ENCODE measurements at places on chromosomes 11 and 22. TPM values are rescaled to one million over a fixed set of nuclear protein-coding genes. Genes with fewer than 3 reads are reported as not detected.

GRCh38 chr22:50339945-50340879, 2.9 kb upstream of the PPP6R2 start:
- no peak for ATAC-seq

- ATAC-seq: no peak
These were observed 18.2 kb downstream of the C11orf91 start for GRCh38 chr11:33682446-33682845.

Gene GUCY1A2
- total RNA-seq: 2.5 TPM

Gene RAB39A
- 1.3 TPM for total RNA-seq

Gene FAR1
- 37.7 TPM for total RNA-seq

GRCh38 chr11:326592-326841, 5.9 kb upstream of the IFITM3 start:
- no peak for ATAC-seq

Gene DTX4
- 6.0 TPM for total RNA-seq

DNA sequence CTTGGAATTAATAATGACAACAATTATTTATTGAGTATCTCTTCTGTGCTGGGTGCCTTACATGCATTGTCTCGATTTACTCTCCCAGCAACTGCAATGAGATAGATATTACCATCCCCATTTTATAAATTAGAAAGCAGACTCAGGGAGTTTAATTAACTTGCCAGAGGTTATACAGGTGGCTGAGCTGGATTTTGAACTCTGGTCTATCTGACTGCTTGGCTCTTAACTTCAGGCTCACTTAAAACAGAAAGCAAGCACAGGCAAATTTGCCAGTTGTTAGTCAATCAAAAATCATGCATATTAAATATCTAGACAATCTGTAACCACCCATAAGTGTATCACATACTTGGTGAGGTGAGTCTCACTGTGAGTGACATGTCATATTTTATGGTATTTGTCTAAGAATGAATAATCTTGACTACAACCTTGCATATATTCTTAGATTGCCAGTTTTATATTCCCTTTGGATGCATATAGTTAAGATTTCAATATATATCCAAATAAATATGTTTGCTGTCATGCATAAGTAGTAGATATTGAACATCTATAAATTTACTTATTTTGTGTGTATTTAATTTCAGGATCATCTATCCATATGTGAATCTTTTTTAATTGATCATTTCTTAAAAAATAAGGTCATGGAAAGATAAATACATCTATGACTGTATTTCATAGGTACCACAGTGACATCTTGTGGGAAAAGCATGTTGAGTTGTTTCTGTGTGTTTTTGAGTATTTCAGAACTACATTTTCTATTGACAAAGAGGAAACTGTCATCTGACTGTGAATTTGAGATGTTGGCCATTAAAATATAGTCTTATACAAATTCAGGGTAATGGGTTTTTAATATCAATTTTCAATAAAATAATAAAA, 112.0 kb upstream of the ARHGAP42 start:
- no peak for ATAC-seq

Gene CRYBB3
- not detected for total RNA-seq

DNA sequence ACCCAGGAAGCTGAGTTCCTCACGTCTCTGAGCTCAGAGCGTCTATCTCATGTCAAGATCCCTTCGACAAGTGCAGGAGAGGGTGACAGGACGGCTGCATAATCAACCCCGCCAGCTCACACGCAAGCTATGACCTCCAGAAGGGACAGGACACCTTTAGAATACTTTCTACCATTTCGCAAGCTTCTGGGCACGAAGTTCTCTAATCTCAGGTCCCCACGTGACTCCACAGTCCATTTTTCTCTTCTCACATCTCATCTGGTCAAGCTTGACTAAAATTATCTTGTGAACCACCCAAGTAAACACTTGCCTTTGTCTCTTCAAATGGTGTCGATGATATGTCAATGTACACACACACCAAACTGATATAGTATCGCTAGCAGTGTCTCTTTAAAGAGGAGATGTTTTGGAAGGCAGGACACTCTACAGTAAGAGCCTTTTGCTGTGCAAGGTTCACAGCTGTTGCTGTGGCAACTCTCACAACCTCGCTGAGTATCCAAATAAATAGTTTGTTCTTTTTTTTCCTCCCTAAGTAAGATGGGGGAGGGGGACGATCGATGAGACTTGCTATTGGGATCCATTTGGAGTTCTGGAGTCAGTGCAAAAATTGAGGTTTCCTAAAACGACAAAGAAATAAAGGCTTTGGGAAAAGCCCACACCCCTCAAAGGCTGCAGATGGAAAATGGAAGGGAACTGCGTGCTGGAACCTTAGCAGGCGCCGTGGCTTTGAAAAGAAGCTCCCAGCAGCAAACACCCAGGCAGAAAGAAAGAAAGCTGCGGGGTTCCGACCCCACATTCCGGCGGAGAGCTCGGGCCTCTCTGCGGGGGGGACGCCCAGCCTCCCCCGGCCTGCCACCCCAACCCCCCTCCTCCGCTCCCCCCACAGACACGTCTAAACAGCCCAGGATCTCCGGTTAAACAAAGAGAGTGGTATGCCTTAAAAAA, 215.4 kb upstream of the UBASH3B start:
- ATAC-seq: peak; percentile 75

GRCh38 chr11:62880803-62881578, at the start of gene SLC3A2:
Gene SLC3A2 (plus strand): TSS chr11:62880896. CDS start chr11:62881024, 128 bp downstream.
- peak; percentile 91 for ATAC-seq

GRCh38 chr11:77212314-77213007, 84.4 kb downstream of the MYO7A start:
- ATAC-seq: no peak

Gene FAM111B
- 1.4 TPM for total RNA-seq

DNA sequence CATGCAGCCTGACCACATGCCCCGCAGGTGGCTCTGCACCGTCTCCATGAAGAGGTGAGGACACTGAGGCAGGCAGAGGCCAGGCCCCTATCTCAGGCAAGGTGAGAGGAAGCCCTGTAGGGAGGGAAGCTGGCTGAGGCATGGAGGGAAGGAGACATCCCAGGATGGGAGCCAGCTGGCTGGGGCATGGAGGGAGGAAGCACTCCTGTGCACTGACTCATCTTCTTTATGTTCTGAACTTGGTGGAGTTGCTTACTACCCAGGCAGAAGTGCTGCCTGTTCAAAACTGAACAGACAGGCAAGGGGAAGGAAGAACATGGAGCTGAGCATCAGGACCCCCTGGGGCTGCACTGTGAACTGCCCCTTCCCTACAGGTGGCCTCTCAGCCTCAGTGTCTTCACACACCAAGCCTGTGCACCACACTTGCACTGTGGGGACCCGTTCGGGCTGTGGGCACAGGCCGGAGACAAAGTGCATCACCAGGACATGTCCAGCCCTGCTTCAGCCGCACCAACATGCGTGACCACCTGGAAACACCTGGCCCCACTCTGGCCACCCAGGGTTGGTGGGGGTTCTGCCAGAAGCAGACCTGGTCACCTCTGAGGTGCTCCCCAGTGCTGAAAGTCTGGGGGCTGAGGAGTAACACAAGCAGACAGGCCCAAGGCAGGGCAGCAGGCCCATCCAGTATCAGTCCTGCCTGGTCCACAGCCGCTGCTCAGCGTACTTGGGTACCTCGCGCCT, 55.5 kb downstream of the DGCR2 start:
- ATAC-seq: no peak

DNA sequence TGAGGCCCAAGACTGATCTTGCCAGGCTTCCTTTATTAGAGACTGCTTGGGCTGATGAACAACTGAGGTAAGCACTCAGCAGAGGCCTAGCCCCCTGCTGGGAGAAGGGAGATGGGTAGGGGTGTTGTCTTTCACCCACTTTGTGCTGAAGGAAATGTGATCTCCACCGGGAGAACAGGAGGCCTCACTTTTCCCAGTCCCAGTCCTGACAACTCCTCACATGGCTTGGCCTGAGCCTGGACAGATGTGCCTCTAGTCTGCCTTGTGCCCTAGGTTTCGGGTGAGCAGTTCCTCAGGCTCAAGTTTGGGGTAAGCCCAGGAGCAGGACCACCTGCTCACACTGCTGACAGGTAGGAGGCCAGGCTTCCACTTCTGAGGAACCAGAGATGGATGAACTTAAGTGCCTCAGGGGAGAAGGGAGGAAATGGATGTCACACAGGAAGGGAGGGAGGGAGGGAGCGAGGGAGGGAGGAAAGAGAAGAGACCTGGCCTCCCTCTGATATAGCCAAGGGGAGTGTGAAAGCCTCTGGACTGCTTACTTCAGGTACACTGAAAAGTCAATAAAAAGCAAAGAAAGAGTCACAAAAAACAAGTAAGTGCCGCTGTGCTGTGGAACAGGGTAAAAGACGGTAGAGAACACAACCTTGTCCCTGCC, 8.1 kb downstream of the CLPB start:
- no peak for ATAC-seq

- peak; percentile 84 for ATAC-seq
These were observed 220.1 kb upstream of the SORL1-AS1 start for GRCh38 chr11:121672630-121673487.

Gene SCGB1A1
- not detected for total RNA-seq
